ENCODE measurements at places on chromosomes 1 and 21. TPM values are rescaled to one million over a fixed set of nuclear protein-coding genes. Genes with fewer than 3 reads are reported as not detected.

The RAB3GAP2 gene
- 24.5 TPM for polyA plus RNA-seq

DNA sequence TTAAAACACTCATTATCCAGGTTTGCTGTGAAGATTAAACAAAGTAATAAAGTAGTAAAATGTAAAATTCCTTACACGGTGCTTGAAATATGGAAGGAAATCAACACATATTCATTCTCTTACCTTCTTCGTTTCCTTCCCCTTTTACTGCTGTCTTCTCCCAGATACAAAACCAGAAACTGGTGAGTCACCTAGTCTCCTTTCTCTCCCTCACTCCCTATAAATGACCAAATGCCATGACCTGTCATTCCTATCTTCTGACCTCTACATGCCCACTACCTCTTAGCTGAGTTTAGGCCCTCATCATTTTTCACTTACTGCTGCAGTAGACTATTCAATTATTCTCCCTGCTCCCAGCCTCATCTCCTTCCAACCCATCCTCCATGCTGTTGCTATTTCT is 4.3 kb upstream of the NR1I3 start:
- no peak for DNase-seq

DNA sequence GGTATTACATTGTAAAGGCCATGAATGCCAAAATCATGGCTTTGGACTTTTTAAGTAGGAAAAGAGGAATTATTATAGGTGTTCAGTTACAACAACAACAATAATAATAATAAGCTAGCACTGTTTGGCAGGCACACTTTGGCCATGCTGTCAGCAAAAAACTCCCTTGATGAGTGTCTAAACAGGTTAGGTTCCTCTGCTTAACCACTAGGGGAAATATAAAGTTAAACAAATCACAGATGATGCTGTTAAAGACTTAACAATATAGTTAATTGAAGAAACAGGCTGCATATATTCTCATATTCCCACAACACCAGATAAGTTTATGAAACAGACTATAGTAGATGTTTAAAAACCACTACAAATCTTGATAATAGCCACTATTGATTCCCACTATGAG is 46.4 kb downstream of the RGS21 start:
- no peak for DNase-seq

The FAM163A gene
- polyA plus RNA-seq: 3.1 TPM
